ENCODE measurements at places on chromosomes 11 and 22. TPM values are rescaled to one million over a fixed set of nuclear protein-coding genes. Genes with fewer than 3 reads are reported as not detected.

DNA sequence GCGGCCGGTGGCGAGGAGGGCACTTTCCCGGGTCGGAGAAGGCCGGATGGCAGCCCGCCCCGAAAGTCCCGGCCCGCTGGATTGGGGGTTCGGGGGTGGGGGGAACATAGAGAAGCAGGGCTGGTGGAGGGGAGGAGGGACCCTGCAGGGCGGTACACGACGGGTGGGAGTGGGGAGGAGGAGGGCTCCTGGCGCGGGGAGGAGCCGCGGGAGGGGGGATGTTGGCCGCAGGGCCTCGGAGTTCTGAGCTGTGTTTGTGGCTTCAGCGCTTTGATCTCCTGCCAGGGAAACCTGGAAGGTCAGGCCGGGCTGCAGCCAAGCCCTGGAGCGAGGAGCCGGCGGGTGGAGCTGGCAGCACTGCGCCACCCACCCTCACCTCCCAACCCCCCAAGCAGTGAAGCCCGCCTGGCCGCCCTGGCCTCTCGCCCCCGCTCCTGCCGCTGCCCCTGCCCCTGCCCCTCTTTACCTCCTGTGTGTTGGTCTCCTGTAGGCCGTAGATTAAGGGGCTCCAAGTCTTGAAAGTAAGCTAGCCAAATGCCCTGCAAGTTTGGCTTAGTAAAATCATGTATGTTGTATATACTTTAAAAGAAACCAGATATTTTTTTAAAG is 30.9 kb downstream of the C22orf31 start:
- peak; percentile 75 for DNase-seq

Gene CASP5
- not detected for polyA plus RNA-seq

GRCh38 chr11:66567787-66568123 is 651 bp downstream of the CTSF start:
- no peak for DNase-seq

DNA sequence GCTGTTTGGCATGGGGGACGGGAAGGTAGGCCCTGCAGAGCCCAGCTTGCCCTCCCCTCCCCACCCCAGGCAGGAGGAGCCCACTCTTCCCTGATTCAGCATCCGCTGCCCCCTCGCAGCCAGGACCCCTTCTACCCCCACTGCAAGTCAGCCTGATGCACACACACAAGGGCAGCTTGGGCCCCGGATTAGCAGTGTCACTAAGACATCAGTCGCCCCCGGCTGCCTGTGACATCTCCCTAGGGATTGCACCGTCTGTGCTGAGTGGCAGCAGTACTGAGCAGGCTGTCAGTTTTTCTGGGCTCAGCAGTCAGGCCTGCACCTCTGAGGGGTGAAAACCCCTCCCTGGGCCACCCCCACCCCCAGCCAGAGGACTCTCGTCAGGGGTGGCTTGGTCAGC is 30.4 kb upstream of the SYT7 start:
- no peak for DNase-seq

- DNase-seq = no peak
Observed at GRCh38 chr22:38097557-38098409, 12.7 kb downstream of the BAIAP2L2 start.

GRCh38 chr22:24271386-24271854 is 789 bp downstream of the SPECC1L start:
- peak; percentile 6 for DNase-seq

GRCh38 chr11:115194802-115195110 is 309.5 kb downstream of the CADM1 start:
- DNase-seq = no peak

GRCh38 chr11:10298342-10298741 is 4.3 kb upstream of the SBF2 start:
- no peak for DNase-seq

Gene APOL5
- not detected for polyA plus RNA-seq

- DNase-seq = no peak
Observed at GRCh38 chr11:72613450-72613849, 60.8 kb downstream of the PDE2A start.

DNA sequence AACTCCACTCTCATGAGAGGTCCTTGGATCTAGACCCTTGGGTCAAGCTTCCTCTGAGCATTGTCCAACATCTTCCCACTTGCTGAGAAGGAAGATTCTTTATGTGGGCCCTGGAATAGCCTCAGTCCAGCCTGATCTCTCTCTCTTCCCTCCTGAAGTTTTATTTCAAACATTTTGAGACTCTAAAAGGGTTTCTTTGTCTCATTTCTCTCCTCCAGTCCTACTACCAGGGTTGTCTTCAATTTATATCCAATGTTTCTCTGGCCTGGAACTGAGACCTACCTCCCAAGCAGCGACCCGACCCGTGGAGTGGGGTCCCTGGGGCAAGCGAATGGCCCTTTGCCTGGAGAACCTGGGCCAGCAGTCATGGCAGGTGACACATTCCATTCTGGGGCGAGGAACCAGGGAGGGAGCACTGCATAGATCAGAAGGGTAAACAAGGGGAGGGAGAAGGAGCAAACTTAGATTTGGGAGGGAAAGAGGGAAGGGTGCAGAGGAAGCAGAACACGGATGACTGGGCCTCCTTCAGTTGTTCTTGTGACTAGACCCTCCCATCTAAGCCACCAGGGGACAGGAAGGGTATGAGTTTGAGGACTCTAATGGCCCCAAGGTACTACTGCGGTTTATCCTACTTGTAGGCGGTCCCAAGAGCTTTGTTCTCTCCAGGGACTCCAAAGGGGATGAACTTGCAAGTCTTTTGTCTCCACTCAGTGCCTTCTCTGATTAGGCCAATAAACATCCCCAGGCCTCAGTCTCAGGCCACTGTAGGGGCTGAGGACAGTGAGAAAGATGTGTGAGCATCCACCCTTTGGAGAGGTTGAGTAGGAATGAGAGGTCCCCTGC is 14.2 kb upstream of the PRAME start:
- no peak for DNase-seq
